ENCODE measurements at places on chromosomes 11 and 22. TPM values are rescaled to one million over a fixed set of nuclear protein-coding genes. Genes with fewer than 3 reads are reported as not detected.

DNA sequence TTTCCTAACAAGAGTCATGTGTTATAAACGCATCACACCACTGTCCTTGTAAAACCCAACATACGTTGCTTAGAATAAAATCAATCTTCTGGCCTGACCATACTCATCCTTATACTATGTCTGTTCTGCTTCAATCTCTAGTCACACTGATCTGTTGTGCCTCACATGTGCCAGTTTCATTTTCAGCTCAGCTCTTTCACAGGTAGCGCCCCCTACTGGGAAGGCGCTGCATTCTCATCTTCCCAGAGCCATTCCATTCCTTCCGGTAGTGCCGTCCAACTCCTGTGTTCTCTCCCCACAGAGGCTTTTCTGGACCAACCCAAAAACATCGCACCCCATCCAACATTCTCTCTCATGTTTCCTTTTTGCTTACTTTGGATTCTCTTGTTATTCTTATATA is 22.2 kb downstream of the CASP5 start:
- H3K27me3 ChIP-seq, result no peaks in the 10 kb centered on the region
- H3K4me3 ChIP-seq, result no peak overlapping the region
- no peak for DNase-seq
- H3K36me3 ChIP-seq, result no peaks in the 10 kb centered on the region
- H3K4me1 ChIP-seq, result no peaks in the 10 kb centered on the region
- H3K27ac ChIP-seq, result no peak overlapping the region

GRCh38 chr11:64659417-64660144 is 63.4 kb downstream of the NRXN2 start:
- no peak overlapping the region for H3K27ac ChIP-seq
- peaks cover 5% of the 10 kb centered on the region for H3K4me1 ChIP-seq
- H3K36me3 ChIP-seq, result no peaks in the 10 kb centered on the region

DNA sequence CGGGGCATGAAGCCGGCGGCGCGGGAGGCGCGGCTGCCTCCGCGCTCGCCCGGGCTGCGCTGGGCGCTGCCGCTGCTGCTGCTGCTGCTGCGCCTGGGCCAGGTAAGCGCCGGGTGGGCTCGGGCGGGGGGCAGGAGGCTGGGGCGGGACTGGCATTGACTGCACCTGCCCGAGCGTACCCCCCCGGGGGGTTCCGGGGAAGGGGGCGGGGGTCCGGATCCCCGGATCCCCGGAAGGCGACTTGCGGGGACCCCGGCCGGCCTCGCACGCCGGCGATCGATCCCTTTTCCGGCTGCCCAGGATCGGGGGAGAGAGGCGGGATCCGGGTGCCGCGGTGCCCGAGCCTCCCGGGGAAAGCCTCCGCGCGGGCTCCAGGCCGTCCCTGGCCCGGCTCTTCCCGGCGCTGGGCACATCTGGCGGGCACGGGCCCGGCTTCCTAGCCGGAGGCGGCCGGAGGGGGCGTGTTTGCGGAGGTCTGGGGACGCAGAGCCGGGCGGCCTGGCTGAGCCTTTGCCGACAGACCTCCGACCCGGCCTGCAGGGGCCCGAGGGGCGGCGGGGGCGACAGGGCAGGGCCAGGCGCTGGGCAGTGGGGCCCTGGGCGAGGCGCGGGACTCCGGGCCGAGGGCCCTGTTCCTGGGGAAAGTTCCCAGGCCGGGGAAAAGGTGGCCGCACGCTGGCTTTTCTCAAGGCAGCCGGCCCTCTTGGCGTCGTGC is 705 bp downstream of the PTPRJ start:
- no peak overlapping the region for H3K4me3 ChIP-seq
- H3K27ac ChIP-seq, result peak overlapping the region; percentile 65
- peaks cover 12% of the 10 kb centered on the region for H3K4me1 ChIP-seq
- H3K27me3 ChIP-seq, result no peaks in the 10 kb centered on the region
- peak; percentile 30 for DNase-seq

The RTN4RL2 gene
- 2.1 TPM for total RNA-seq

GRCh38 chr11:104999721-105000120 is 23.2 kb downstream of the CASP5 start:
- no peaks in the 10 kb centered on the region for H3K4me1 ChIP-seq
- no peak for DNase-seq
- H3K27me3 ChIP-seq, result no peaks in the 10 kb centered on the region
- no peak overlapping the region for H3K4me3 ChIP-seq
- no peak overlapping the region for H3K27ac ChIP-seq
- no peaks in the 10 kb centered on the region for H3K36me3 ChIP-seq

DNA sequence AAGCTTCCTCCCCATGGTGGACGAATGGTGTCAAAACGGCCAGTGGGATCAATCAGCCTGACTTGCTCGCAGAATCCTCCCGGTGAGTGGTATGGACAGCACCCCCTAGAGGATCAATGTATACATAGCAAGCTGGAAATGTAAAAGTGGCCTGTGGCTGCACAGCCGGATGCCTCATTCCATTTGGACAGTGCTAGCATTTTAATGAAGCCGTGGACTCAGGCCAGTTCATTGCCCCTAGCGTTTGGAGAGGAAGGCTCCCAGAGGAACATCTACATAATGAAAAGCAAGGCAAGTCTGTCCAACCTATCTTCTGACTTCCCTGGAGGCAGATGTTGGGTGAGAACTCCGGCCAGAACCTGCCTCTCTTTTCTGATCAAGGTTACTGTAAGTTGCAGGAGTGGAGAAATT is 942.3 kb downstream of the NTM start:
- H3K27ac ChIP-seq, result no peak overlapping the region
- no peaks in the 10 kb centered on the region for H3K36me3 ChIP-seq
- H3K4me1 ChIP-seq, result no peaks in the 10 kb centered on the region

- H3K36me3 ChIP-seq, result no peaks in the 10 kb centered on the region
- H3K27me3 ChIP-seq, result no peaks in the 10 kb centered on the region
- no peak for DNase-seq
Observed at GRCh38 chr22:37965940-37966664, 12.6 kb downstream of the POLR2F start.

GRCh38 chr22:22692707-22693530 is 48.5 kb downstream of the GGTLC2 start:
- peak; percentile 69 for DNase-seq
- no peak overlapping the region for H3K27ac ChIP-seq
- no peaks in the 10 kb centered on the region for H3K4me1 ChIP-seq

GRCh38 chr11:35412285-35412684 is 7.1 kb downstream of the SLC1A2 start:
- no peak overlapping the region for H3K4me3 ChIP-seq
- H3K4me1 ChIP-seq, result no peaks in the 10 kb centered on the region
- H3K27ac ChIP-seq, result no peak overlapping the region
- H3K27me3 ChIP-seq, result peaks cover 7% of the 10 kb centered on the region
- H3K36me3 ChIP-seq, result no peaks in the 10 kb centered on the region

- no peak for DNase-seq
- H3K4me1 ChIP-seq, result no peaks in the 10 kb centered on the region
- no peak overlapping the region for H3K4me3 ChIP-seq
- H3K36me3 ChIP-seq, result no peaks in the 10 kb centered on the region
- H3K27ac ChIP-seq, result no peak overlapping the region
Observed at GRCh38 chr11:95904009-95904650, 19.8 kb downstream of the MTMR2 start.

The GGTLC2 gene
- not detected for total RNA-seq

The SULT4A1 gene
- total RNA-seq, result not detected

The CST6 gene
- total RNA-seq, result 0.55 TPM

DNA sequence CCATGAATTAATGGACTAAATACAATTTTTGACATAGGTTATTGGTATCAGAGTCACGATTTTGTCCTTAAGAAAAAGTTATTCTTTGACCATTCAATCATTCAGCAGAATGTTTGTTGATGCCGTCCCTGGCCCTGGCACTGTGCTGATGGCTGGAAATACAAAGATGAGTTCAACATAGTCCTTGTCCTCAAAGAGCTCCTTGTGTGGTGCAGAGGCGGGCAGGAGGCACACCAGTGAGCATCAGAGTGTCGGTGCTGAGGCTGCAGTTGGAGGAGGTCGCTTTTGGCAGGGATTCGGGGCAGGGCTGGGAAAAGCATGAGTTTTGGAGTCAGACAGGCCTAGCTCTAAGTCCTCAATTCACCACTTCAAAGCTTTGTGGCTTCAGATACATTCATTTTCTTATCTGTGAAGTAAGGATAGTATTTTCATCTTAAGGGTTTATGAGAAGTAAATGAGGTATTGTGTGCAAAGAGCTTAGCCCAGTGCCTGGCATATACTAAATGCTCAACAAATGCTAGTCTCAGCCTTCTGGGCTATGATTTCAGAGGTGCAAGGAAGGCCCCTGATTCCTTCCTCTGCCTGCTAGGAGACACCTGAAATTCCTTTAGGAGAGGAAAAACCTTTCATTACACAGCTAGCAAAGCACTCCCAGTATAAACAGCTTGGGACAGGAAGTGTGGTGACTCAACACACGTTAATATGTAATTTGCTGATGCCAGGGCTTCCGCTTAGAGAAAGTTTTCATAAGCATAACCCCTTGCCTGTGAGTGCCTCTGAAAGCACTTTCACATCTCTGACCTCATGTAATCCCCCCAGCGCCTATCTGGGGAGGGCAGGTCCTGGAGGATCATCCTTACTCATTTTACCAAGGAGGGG is 113.8 kb downstream of the NECTIN1 start:
- no peaks in the 10 kb centered on the region for H3K27me3 ChIP-seq
- no peak overlapping the region for H3K27ac ChIP-seq
- no peak for DNase-seq
- no peak overlapping the region for H3K4me3 ChIP-seq

The ENTHD1 gene
- not detected for total RNA-seq

Measured in adrenal gland (tissue), 19 donors.